Kidney epithelial cell (primary cell): ENCODE measurements at places on chromosomes 2 and 18. TPM values are rescaled to one million over a fixed set of nuclear protein-coding genes. Genes with fewer than 3 reads are reported as not detected.

The SDC1 gene
- total RNA-seq = 184 and 187 TPM in 2 replicates

The GRB14 gene
- total RNA-seq = 6.0 and 9.2 TPM in 2 replicates

DNA sequence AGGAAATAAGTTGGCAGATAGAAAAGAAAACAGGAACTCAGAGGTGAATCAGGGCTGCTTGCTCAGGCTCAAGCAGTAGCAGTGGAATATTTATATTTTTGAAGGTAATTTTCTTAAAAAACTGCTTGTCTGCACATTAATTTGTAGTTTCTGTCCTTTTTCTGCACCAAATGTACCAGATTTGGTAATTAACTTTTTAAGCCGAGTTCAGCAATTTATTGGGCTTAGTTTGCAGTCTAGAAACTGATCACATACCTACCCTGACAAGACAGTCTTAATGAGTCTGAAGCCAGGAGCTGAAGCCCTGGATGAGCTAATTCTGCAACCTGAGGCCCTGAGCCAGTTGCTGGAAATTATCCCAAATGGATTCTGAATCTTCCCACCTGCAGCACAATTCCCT lies 647.0 kb downstream of the TDRD15 start:
- DNase-seq = no peak

DNA sequence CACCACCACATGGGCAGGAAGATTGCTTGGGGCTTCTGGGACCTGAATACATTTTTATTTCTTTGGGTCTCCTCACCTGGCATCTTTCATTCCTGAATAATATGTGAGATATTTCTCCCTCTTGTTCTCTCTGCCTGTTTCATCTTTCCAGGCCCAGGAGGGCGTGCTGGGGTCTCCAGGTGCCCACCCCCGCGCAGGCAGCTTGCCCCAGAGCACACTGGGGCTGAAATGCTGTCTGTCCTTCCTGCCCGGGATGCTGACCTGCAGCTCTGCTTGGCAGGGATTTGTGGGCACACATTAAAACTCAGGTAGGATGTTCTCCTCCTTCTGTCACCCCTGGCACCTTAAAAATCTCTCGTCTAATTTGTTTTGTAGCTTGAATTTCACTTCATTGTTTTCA lies 39.7 kb upstream of the TEX51 start:
- DNase-seq = no peak

- no peak for DNase-seq
Measured at GRCh38 chr2:192675681-192676080, 480.9 kb upstream of the TMEFF2 start.
